ENCODE measurements at places on chromosomes 16 and 17. TPM values are rescaled to one million over a fixed set of nuclear protein-coding genes. Genes with fewer than 3 reads are reported as not detected.

NOG gene
- 0.98 TPM for total RNA-seq

GRCh38 chr17:47427985-47428384, 102.9 kb upstream of the NPEPPS start:
- no peak for DNase-seq

DNA sequence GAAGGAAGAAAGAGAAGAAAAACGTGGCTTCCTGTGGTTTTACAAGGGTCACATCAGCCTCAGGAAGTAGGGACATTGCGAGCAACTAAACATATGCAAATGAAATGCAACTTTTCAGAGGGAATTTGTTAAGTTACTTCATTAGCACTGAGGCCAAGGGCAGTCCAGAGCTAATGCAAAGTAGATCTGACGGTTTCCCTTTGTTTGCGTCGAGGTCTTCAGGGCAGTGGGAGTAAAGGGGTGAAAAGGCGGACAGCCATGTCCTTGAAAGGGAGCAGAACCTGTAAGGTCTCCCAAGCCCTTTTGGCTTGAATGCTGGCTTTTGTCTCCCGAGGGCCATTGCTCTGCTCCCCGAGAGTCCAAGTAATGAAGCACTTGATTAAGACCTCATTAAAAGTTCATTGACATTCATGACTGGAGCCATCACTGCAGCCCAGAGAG, 85.0 kb downstream of the PMP22 start:
- no peak for DNase-seq

DNA sequence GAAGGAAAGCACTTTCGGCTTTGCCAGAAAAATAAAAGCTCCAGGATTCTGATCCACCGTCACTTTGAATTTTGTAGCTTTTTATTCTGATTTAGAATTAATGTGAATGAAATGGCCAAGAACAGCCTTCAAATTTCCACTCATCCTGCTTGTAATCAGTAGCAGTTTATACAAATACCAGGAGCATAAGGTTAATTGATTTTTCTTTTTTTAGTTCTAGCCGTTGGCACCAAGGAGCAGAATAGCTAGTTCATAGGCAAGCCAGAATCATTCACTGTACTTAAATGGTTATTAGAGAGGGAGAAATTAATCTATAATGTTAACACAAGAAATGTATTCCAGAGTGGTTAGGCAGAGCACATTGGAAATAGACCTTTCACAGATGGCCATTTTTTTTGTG, 41.1 kb upstream of the CACNG5 start:
- DNase-seq: no peak

DNA sequence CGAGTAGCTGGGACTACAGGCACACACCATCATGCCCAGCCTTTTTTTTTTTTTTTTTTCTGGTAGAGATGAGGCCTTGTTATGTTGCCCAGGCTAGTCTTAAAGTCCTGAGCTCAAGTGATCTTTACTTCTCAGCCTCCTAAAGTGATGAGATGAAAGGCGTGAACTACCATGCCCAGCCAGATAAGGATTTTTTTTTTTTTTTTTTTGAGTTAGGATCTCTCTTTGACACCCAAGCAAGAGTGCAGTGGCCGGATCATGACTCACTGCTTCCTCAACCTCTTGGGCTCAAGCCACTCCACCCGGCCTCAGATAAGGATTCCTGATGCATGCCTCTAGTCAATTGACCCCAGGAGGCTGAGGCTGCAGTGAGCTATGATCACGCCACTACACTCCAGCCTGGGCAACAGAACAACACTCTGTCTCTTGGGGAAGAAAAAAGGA, 11.2 kb upstream of the PLEKHG4 start:
- DNase-seq: no peak

- no peak for DNase-seq
Measured at GRCh38 chr16:3515897-3516296, 15.1 kb downstream of the CLUAP1 start.
